ENCODE measurements at places on chromosomes 7 and 10.

- DNase-seq, result no peak
Measured at GRCh38 chr10:2660276-2660675, 407.1 kb upstream of the PFKP start.

DNA sequence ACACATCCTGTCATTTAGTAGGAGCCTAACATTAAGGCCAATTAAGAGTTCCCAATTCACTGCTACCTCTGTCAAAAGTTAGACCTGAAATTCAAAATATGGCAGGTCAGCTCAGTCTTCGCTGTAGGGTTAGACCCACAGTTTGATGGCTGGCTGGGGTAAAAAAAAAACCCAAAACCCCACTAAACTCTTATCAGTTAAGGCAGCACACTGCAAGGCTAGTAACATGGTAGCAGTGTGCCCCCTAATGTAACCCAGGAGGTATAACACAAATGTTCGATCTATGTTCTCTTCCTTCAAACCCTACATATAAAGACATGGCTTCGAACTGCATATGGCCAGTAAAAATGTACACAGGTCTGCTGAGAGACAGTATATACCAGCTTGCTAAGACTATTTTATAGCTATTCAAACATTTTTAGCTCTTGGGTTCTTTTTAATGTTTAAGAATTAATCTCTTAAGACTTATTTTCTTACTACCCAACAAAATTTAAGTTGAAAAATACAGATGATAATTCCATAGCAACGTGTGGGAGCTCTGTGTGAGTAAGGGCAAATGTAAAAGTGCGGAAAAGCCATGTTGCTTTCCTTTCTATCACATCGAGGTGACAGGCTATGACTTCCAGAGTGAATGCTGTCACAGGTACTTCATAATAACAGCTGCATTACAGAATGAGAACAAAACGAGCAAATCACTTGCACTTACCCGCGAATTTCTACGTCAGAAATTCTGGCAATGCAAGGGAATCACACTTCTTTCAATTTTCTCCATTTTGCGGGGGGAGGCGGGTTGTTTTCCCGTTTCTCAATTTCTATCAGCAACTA is 168.4 kb upstream of the IMMP2L start:
- DNase-seq, result no peak

DNA sequence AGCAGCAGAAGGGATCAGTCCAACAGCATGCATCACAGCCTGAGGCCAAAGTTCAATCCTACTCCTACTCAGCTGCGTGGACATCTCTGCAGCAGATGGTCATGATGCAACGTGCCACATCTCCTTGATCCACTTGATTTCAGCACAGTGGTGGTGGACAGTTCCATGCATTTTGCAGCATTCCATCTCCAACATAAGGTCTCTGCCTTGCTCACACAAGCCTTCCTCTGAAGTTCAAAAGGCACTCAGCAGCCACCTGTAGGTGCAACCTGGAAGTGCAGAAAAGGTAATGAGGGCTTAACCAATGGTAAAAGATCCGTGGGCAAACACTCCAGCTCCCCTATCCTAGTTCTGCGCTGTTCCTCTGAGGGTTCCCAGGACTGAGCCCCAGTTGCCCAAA is 57.5 kb upstream of the CHCHD3 start:
- DNase-seq, result no peak

DNA sequence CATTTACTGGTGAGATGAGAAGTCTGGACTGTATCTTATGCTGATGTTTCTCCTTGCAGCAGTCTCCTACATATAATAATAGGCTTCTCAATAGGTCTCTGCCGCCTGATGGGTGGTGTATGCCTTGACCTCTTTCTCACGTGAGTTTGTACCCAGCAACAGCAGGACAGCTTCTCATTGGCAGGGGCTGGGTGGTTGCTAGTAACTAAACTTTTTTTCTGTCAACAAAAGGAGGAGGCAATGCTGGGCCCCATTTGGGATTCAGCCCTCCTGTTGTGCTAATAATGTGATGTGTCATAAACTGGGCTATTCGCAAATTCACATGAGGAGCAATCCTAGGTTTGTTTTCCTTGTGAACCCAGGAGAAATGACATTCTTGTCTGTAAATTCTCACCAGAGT is 533.6 kb downstream of the GATA3 start:
- no peak for DNase-seq

- DNase-seq, result no peak
Measured at GRCh38 chr7:157406971-157407370, 70.2 kb downstream of the DNAJB6 start.

- DNase-seq, result no peak
Measured at GRCh38 chr10:5987747-5988146, 10.4 kb upstream of the IL15RA start.

GRCh38 chr7:32005577-32005976 is 64.6 kb downstream of the PDE1C start:
- no peak for DNase-seq

GRCh38 chr10:49592726-49593563 is 17.2 kb upstream of the SLC18A3 start:
- DNase-seq, result peak; percentile 53

GRCh38 chr10:69825604-69826003 is 23.9 kb downstream of the COL13A1 start:
- DNase-seq, result no peak

- DNase-seq, result no peak
Measured at GRCh38 chr10:70806841-70807240, 8.9 kb upstream of the SGPL1 start.

DNA sequence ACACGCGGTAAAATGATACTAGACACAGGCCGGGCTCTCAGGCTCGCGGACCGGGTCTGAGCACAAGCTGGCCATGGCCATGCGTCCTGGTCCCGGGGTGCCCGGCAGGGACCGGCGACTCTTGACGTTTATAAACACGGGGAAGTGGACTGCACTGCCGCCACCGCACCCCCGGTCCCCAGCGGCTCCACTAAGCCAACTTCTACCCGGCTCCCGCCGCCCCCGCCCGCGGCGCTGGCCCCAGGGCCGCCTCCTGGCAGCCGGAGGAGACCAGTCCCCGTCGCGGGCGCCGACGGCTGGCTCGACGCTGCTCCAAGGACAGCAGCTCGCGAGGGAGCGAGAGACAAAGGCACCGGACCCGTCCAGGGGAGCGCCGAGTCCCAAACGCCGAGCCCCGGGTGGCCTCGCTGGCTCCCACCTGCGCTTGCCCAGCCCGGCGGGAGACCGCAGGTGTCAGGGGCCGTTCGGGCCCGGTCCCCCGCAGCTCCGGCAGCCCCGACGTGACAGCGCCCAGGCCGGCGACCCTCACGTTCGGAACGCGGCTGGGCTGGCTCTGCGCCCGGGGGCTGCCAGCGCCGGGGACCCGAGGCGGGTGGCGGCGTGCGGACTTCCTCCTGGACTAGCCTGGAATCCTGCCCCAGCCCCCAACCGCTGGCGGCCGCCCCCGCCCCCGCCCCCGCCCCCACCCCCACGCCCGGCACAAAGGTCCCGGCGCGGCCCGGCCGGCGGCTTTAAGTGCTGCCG is 517 bp downstream of the ITGB1 start:
- DNase-seq, result peak; percentile 17

GRCh38 chr7:82559193-82559805 is 115.7 kb upstream of the CACNA2D1 start:
- DNase-seq, result no peak

- no peak for DNase-seq
Measured at GRCh38 chr10:44922796-44923545, 11.8 kb downstream of the TMEM72 start.

DNA sequence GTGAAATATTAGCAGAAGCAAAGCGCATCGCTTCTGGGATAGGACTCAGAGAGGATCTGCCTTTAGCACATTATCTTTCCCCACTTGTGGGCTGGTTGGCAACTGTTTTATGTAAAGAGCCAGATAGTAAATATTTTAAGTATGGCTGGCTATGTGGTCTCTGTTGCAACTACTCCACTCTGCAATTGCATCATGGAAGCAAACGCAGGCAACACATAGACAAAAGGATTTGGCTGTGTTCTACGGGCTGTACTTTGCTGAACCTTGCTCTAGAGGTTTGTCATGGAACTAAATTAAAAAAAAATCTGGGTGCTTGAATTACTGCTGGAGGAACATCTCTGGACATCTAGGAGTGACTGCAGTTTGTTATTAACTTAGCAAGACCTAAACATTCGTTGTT is 307.8 kb upstream of the TPK1 start:
- DNase-seq, result no peak

DNA sequence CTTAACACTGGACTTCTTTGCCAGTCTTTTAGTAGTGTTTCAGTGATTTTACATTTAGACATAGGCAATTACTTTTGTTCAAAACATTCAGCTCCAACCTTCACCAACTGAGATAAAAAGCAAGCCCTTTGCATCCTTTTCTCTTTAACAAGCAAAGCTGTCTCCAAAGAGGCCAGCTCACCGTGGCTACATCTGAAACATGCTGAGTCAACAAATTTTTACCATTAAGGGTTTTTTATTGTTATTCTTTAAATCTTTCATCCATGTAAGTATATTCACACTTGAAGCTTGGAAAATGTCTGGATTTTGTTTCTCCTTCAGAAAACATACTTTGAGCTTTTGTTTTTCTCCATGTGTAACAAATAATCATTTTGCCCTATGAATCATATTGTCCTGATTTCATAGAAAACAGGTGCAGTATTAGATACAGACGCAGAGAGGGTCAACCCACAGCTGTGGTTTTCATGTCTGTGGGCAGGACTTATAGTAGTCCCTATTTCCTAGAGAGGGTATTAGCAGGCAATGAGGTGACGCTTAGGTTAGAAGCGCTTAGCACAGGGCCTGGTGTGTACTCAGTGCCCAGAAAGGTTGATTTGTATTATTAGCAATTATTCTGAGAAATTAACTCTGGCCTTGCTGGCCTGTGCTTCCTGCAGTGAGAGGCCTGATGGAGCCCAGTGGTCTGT is 99.5 kb downstream of the MKI67 start:
- no peak for DNase-seq

- no peak for DNase-seq
Measured at GRCh38 chr7:47091141-47091540, 490.8 kb downstream of the TNS3 start.

- DNase-seq, result no peak
Measured at GRCh38 chr7:43701500-43701854, 27.8 kb downstream of the COA1 start.

DNA sequence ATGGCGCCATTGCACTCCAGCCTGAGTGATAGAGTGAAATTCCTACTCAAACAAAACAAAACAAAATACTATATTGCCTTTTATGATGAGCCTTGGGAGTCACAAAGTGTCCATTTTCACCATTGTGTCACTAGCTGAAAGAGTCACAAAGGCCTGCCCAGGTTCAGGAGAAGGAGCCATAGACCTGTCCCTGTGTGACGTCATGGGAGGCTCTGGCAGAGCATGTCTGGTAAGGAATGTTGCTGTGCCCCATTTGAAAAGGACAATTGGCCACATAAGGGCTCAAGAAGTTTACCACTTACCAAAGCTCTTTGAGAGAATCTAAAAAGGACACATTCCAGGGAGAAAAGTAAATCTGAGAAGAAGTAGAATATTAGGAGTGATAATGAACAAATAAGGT is 367.7 kb downstream of the SDK1 start:
- no peak for DNase-seq

DNA sequence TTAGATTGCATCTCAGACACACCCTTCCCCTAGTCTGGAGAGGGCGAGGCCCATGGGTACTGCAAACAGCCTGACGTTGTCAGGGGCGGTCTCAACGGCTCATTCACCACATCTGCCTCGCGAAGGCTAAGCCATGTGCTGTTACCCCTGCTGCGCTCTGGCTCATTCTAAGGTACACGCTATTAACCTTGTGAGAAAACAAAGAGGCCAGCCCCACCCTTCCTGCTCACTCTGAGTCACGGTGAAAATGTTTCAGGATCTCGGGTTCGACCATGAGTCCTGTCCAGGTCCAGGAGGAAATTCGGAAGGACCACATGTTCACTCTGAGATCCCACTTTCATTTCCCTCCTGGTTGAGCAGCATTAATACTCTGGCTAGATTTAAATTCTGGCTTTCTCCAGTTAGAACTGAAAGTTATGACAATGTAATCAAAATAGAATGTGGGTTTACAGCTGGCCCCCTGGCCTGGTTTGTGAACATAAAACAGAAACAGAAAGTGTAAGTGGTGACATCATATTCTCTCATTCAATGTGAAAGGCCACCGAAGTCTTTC is 55.2 kb downstream of the EGFR start:
- DNase-seq, result no peak

GRCh38 chr7:79282882-79283602 is 170.4 kb downstream of the MAGI2 start:
- DNase-seq, result no peak

- DNase-seq, result no peak
Measured at GRCh38 chr7:115008465-115009114, 86.7 kb downstream of the MDFIC start.

GRCh38 chr7:127652333-127653248 is 597 bp downstream of the SND1 start:
- no peak for DNase-seq

GRCh38 chr10:27759483-27760272 is 14.1 kb upstream of the MKX start:
- DNase-seq, result no peak

DNA sequence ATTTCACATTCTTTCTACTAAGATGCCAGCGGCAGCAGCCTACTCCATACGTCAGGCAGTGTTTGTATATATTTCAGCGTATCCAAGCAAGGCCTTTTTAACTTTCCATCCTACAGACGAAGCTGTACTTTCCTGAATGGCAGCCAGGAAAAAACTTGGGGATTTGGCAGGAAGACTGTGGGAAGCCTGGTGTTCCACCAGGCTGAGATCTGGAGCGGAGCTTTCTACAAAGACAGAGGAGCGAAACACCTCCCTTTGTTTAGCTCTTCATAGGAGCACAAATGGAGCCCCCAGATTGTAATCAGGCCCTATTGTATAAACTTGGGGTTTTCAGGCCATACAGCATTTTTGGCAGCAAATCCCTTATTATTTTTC is 143.8 kb downstream of the TES start:
- no peak for DNase-seq

- DNase-seq, result no peak
Measured at GRCh38 chr10:127690176-127690835, 46.7 kb upstream of the FOXI2 start.

- DNase-seq, result no peak
Measured at GRCh38 chr10:71202314-71202713, 10.1 kb upstream of the UNC5B start.

DNA sequence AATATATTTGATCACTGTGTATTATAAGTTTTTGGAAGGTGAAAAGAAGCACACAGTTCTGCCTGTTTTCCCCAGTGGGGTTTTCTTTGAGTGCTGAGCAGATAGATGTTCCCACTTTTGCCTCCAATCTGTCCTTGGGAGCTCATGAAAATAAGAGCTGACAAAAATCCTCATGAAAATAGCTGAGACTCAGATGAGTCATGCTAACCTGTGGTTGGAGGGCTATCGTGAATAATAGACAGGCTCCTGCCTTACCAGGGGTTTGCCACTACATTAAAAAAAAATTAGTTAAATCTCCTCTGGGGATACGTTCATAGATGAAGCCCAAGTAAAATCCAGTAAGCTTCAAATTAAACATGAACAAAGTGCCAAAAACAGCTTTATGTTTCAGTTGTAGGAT is 10.9 kb upstream of the AOAH start:
- DNase-seq, result no peak

Data from stimulated activated CD4-positive, alpha-beta T cell treated with anti-CD3 and anti-CD28 coated beads, Interleukin-12 subunit alpha, Interleukin-12 subunit beta, amount 100 ng/mL, for 24 hours (primary cell).